Stimulated activated CD8-positive, alpha-beta memory T cell treated with anti-CD3 and anti-CD28 coated beads, Interleukin-7, amount 100 ng/mL, for 4 hours (primary cell): ENCODE measurements at places on chromosomes 11 and 22.

- no peak for DNase-seq
These were observed 178.3 kb downstream of the SNX19 start for GRCh38 chr11:130737866-130738431.

GRCh38 chr11:78470861-78471442, 53.3 kb upstream of the GAB2 start:
- DNase-seq: no peak

- DNase-seq: no peak
These were observed 5.5 kb downstream of the CSNK2A3 start for GRCh38 chr11:11347592-11347991.

- no peak for DNase-seq
These were observed 5.6 kb downstream of the OSBPL5 start for GRCh38 chr11:3159296-3160190.

DNA sequence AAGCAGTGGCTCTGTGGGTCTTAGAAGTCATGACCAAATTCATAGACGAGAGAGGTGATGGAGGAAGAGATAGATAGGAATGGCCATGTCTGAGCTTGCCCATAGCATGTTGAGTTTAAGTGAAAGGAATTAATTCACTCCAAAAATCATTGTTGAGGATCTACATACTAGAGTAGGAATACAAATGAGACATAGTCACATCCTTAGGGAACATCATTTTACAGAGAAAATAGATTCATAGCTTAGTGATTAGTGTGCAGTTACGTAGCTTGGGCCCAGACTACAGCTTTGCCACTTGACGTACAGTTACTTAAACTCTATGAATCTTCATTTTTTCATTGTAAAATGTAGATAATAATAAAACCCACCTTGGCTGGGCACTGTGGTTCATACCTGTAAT, 21.4 kb upstream of the BMAL1 start:
- no peak for DNase-seq

- DNase-seq: no peak
These were observed 38.1 kb upstream of the CSNK2A3 start for GRCh38 chr11:11391169-11391568.

- DNase-seq: no peak
These were observed 70.6 kb downstream of the RRAS2 start for GRCh38 chr11:14288189-14288935.

GRCh38 chr11:126415128-126415527, 59.6 kb downstream of the ST3GAL4 start:
- no peak for DNase-seq

DNA sequence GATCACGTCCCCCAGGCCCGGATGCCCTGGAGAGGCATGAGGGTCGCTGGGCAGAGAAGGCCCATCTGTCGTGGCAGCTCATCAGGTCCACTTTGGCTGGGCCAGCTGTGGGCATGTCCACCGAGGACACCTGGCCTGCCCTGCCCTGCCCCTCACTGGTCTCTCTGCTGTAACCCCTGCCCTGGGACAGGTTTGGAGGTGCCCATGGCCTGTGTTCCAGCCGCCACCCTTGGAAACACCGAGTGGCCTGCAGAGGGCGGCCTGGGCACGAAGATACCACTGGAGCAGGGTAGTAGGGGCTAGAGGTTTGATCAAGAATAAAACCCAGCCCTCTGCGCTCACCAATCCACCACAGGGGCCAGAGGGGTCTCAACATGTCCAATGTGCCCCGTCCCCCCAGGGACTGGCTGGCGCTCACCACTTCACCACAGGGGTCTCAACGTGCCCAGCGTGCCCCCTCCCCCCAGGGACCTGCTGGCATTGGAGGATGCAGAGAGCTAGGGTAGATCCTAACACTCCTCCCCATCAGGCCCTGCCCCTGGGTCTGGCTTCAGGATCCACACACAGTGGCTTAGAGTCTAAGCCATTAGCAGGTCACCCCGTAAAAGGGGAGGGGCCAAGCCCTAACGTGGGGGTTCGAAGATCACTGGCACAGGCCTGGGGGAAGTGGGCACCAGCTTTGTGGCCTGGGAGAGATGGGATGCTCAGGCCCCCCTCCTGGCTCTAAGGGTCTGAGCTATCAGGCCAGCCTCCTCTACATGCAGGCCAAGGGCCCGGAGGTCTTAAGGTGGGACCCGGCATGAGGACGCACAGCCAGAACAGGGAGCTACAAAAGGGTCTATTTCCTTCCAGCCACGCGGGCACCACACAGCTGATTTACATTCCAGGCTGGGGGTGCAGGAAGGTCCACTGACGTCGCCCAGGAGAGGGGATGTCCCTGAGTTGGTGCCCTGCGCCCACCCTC, 1.3 kb upstream of the HDAC10 start:
- peak; percentile 52 for DNase-seq

- no peak for DNase-seq
These were observed 46.2 kb upstream of the CSTF3 start for GRCh38 chr11:33207408-33207985.

DNA sequence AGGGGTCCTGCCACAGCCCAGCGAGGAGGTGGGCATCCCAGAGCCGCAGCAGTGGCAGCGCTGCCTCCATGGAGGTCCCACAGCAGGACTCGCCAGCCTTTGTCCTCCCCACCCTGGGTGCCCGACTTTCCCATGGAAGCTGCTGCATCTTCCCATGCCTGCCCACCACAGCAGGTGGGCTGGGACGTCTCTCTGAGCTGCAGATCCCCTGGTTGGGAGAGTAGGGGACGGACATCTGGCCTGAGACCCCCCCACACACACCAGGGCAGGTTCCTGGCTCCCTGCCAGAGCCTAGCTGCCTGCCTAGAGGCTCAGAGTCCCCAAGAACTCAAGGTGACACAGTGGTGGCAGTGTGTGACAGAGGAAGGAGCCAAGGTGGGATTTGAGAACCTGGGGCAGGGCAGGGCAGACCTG, 21.5 kb upstream of the PRR5 start:
- DNase-seq: no peak

- DNase-seq: no peak
These were observed 16.9 kb upstream of the CDC42BPG start for GRCh38 chr11:64861227-64861975.

- DNase-seq: no peak
These were observed 3.0 kb downstream of the LIMK2 start for GRCh38 chr22:31215018-31215535.

DNA sequence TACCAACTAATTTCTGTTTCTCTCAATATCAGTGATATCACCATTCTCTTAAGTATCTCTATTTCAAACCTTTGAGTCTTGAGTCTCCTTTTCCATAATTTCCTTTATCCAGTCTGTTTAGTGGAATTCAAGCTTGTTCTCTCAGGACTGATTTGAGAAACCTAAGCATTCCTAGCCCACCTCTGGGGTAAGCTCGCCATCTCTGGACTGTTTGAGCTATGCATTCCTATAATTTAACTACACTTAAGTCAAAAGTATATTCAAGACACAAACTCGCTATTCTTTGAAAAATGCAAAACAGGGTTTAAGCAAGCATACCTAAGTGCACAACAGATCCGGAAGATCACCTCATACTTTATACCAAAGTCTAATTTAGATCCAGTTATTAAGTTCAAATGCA, 2.1 kb upstream of the DLAT start:
- no peak for DNase-seq

DNA sequence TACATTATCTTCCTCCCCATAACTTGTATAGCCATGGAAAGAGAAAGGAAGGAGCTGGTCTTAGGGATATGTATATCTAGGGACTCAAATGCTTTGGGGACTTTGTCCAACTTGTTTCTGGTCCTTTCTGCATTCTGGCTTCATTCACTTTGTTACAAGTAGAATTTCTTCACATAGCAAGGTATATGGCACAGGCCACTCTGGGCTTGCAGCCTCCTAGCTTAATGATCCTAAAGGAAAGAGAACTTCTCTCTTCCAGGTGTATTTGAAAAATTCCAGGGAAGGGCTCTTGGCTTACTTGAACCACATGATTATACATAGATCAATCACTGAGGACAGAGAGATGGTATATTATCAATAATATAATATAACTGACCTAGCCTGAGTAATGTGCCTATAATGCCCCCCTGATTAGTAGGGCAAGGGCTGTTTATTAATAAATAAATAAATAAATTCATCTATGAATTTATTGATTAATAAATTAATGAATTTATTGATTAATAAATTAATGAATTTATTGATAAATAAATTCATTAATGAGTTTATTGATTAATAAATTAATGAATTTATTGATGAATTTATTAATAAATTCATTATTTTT, 48.2 kb upstream of the CEP295 start:
- DNase-seq: no peak

- DNase-seq: no peak
These were observed 27.1 kb upstream of the TMA7B start for GRCh38 chr22:39932918-39933649.
